ENCODE measurements at places on chromosomes 5 and 9.

GRCh38 chr5:170426786-170427185 is 37.6 kb upstream of the KCNMB1 start:
- DNase-seq, result no peak

DNA sequence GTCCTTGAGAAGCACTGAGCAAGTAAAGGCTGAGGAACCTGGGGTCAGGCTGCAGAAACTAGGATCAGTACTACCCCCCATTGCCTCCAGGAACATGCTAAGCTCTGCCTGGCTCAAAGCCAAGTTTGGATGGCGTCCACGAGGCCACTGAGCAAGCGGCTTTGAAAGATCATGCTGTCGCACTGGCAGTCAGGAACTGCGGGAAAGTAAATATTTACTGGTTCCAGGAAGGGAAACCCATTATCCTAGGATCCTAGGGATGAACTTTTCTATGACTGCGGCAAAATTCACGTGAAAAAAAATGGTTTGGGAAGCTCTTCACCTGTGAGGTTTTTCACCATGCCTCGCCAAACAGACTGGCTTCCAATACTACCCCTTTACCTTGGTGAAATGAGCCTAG is 75.3 kb upstream of the PJA2 start:
- peak; percentile 77 for DNase-seq

DNA sequence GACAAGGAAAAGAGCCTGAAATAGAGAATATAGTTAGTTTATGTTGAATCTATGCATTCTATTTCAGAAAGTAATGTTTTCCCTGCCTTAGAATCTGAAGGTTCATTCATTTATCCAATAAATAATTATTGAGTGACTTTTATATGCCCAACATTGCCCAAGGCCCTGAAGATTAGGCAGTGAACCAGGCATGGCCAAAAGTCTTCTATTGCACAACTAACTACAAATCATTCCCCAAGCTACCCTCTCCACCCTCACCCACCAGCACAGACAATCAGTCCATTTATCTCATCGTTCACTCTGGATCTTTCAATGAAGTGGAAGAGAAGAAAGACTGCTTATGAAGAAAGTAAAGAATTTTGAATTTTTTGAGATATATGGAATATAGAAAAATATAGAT is 268.4 kb downstream of the PLK2 start:
- no peak for DNase-seq

- no peak for DNase-seq
Measured at GRCh38 chr5:2701592-2701991, 49.9 kb downstream of the IRX2 start.

DNA sequence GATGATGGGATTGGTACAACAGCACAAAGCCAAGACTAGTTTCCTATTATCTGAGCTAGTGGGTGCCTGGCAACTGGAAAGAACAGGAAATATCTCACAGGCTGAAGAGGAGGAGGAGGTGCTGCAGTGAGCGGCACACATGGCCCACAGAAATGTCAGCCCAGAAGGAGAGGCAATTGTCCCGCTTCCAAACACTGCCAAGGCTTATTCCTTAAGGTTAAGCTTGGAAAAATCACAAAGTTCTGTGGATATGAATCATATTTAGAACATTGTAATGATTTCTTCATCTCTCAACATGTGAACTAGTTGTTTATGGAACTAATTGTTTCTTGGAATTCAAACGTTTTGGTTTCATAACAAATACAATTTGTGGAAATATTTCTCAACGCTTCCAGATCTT is 1019.5 kb upstream of the SEMA6A start:
- peak; percentile 0 for DNase-seq

GRCh38 chr9:1722404-1722803 is 292.7 kb upstream of the SMARCA2 start:
- peak; percentile 33 for DNase-seq

DNA sequence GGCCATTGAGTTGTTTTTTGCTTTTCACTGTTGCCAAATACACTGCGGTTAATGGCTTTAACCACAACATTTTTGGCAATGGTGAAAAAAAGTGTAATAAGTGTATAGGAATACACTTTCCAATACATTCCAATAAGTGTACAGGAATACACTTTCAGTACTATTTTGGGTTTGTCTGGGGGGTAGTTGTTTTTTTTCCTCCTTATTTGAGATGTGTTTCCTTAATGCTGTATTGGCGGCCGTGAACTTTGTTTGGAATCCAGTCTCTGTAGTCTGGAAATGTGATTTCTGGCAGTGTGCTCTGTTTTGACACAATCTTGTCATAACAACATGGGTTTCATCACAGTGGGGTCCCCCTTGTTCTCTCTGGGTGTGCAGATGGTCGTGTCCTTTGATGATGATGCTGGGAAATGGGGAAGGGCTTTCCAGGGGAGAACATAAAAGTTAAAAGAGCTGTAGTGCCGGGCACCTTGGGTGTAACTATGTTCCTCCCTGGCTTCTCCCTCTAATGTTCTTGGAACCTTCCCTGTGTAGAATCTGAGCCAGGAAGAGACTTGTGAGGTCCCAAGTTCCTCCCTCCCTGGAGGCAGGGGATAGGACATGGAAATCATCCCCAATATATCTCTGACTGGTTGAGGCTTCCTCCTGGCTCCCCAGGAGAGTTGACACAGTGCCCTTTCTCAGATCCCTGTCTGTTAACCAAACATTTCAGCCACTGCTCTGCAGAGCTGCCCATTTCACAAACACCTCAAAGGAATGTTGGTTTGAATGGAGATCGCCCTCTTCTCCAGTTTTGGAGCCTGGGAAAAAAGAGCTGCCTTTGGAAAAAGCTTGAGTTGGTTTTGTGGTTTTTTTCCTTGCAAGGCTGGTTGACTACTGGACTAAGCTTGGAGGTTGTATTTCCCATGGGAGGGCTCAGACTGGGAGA is 44.8 kb downstream of the RCL1 start:
- no peak for DNase-seq

GRCh38 chr5:178218827-178219226 is 13.8 kb downstream of the PHYKPL start:
- no peak for DNase-seq

GRCh38 chr9:134236935-134237629 is 72.7 kb upstream of the RNU6ATAC start:
- no peak for DNase-seq

DNA sequence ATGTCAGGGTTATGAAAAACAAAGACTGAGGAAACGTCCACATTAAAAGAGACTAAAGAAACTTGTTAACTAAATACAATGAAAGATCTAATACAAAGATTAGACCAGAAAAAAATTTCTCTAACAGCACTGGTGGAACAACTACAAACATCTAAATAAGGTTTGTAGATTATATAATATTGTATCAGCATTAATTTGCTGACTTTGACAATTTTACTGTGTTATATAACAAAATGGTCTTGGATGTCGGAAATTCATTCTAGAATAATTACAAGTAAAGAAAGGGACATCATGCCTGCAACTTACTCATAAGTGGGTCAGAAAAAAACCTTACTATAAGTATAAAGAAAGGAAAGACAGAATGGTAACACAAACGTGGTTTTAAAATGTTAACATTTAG is 50.1 kb downstream of the PJA2 start:
- DNase-seq, result no peak

DNA sequence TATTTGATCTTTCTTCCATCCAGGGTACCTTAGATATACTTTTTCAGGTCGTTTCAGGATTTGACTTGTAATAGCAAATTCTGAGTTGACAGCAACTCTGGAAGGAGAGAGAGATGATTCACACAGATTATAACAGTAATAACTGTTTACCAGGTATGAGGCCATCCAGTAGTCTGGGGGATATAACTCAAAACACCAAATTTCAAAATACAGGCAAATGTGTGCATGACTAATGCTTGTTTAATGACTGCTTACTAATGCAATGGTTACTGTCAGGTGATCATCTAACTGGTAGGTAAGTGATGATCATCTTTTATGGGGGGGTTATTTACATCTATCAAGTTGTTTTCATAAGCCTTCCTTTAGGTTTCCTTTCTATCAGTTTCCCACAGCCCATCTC is 412.3 kb downstream of the MAT2B start:
- no peak for DNase-seq

DNA sequence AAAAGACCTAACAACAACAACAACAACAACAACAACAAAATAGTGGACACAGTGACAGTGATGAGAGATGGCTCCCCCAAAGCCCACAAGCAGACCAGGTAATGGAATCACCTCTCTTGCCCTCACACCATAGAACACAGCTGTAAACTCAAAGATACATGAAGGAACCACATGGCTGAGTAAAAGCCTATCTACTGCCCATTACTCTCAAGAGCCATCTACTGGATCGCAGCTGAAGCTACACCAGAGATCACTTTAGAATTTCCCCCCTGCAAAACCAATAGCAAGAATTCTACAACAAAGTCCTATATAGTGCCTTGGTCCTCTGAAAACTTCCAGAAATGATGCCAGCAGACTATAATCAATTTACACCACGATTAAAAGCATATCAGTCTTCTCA is 1537.6 kb upstream of the CDH9 start:
- peak; percentile 13 for DNase-seq

GRCh38 chr5:178216779-178217178 is 12.4 kb downstream of the HNRNPAB start:
- DNase-seq, result no peak

DNA sequence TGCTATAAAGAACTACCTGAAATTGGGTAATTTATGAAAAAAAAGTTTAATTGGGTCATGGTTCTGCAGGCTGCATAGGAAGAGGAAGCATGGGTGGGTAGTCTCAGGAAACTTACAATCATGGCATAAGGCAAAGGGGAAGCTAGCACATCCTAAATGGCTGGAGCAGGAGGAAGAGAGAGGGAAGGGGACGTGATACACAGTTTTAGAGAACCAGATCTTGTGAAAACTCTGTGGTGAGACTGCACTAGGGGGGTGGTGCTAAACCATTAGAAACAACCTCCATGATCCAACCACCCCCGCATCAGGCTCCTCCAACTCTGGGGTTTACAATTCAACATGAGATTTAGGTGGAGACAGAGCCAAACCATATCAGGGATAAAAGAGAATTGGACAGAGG is 624.2 kb downstream of the PRR16 start:
- DNase-seq, result no peak

- DNase-seq, result no peak
Measured at GRCh38 chr5:109987355-109987754, 297.6 kb downstream of the MAN2A1 start.

DNA sequence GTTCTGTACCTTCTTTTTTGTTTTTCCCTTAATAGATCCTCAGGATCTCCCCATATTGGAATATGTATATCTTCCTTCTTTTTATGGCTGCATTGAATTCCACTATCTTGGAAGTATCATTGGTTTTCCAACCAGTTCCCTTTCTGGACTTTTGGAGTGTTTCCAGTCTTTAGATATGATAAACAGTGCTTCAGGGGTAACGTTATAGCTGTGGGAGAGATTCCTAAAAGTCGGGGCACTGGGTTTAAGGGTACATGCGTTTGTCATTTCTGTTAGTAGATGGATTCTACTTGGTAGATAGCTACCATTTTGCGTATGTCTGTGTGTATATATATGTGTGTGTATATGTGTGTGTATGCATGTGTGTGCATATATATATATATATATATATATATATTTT is 42.0 kb downstream of the EXOSC2 start:
- DNase-seq, result no peak

- no peak for DNase-seq
Measured at GRCh38 chr9:38092200-38092524, 23.1 kb upstream of the SHB start.

- peak; percentile 3 for DNase-seq
Measured at GRCh38 chr5:175202463-175203068, 241.4 kb downstream of the DRD1 start.

- DNase-seq, result no peak
Measured at GRCh38 chr5:34957321-34957720, 28.0 kb downstream of the DNAJC21 start.

DNA sequence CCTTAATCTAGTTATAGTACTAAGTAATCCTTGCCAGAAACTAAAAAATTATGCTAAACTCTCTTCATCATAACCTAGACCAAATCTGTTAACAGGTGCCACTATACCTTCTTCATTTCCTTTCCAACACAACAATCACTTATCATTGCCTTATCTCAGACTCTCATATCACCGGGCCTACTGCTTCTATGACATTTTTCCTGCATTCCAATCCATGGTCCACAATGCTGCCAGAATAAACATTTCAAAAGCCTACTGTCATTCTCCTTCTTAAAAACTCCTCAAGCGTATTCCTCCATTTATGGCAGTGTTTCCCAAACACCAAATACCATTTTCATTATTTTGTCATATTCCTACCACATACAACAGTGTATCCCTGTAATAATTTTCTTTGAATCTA is 6.5 kb downstream of the PPP6C start:
- no peak for DNase-seq

DNA sequence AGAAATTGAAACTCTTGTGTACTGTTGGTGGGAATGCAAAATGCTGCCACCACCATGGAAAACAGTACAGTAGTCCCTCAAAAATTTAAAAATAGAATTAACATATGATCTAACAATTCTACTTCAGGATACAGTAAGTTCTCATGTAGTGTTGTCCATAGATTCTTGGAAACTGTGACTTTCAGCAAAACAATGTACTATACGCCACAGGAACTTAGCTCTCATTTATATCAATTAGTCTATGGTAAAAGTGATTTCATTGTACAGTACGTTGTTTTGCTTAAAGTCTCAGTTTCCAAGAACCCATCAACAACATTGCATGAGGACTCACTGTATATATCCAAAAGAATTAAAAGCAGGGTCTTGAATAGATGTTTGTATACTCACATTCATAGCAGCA is 233.5 kb upstream of the GAS1 start:
- no peak for DNase-seq

- no peak for DNase-seq
Measured at GRCh38 chr9:81822301-81822865, 105.8 kb upstream of the SPATA31D4 start.

DNA sequence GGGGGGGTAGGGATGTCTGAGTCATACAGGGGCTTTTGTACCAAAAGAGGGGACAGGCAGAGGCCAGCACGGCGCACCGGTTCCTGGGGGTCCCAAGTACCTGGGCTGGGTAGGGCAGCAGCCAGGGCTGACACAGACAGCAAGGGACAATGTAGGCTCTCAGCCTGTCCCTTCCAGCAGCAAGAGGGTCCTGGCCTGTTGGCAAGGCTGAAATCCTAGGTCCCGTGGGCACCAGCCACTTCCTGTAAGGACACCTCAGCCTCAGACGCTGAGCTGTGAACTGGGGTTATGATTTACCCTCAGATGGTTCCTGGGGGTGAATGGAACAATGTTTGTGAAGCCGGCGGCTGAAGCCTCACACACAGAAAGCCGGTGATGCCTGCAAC is 41.3 kb downstream of the NACC2 start:
- DNase-seq, result no peak

DNA sequence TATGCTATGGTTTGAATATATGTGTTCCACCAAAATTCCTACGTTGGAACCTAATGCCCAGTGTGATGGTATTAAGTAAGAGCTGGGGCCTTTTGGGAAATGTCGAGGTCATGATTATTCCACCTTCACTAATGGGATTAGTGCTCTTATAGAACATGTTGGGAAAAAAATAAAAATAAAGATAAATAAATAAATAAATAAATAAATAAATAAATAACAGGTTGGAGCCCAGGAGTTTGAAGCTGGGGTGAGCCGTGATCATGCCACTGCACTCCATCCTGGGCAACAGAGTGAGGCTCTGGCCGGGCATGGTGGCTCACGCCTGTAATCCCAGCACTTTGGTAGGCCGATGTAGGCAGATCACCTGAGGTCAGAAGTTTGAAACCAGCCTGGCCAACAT is 22.5 kb downstream of the BASP1 start:
- no peak for DNase-seq

- no peak for DNase-seq
Measured at GRCh38 chr5:72501488-72501887, 5.7 kb downstream of the ZNF366 start.

GRCh38 chr9:29336281-29336680 is 1763.0 kb upstream of the C9orf72 start:
- no peak for DNase-seq
